ENCODE measurements at places on chromosomes 1 and 21.

DNA sequence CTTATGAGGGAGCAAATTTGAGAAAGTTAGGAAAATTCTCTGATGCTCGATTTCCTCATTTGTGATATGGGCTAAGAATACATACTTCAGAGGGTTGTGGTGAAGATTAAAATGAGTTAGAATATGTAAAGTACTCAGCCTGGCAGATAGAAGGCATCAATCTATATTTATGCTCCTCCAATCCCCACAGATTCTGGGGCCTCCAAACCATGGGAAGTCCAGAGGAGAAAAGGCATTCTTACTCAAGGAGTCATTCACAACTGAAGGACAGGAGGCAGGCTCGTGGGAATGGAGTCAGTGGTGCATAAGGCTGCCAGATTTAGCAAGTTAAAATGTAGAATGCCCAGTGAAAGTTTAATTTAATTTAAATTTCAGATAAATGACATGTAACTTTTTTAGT, 330.0 kb upstream of the POU3F1 start:
- DNase-seq: no peak

DNA sequence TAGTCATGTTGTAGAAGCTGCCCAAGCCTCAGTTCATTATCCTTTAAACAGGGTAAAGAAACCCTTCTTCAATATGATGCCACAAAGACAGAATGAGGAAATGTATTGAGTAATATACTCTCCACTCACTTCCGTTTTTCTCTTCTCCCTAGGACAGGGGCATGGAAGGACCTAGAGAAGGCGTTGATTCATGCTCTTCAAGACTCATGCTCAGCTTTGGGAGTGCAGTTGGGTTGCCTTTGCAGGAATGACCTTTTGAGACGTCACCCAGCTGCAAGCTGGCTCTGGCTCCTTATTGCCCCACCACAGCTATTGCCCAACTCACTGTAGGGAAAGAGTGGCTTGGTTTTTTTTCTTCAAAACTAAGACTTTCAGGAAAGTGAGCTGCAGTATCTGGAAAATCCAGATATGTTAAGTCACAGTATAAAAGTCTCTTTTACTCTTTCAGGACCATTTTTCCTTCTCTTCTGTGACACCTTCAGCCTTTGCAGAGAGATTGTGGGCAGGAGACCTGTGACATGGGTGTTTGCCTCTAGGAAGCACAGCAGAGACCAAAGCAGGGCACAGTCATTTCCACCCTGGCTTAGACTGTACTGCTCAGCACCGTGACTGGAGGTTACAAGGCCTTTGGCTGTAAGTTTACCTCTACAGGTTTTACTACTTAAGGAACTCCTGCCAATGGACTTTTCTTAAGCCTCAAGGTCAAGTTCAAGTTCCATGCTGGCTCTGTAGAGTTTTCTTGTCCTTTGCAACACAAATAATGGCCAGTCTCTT, 39.5 kb downstream of the XCL2 start:
- DNase-seq: no peak

DNA sequence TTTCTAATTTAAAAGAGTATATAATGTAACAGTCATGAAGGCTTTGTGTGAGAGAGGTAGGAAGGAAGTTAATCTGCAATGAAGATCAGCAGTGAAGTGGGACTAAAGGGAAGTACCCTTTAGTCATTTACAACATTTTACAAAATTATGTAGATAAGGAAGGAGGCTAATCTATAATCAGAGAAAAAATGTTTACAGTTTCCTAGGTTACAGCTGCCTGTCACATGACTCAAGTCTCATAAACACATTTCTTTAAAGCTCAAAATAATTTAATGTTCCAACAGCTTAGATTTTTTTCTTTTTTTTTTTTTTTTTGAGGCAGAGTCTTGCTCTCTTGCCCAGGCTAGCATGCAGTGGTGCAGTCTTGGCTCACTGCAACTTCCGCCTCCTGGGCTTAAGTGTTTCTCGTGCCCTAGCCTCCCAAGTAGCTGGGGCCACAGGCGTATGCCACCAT, 26.2 kb upstream of the CAP1 start:
- no peak for DNase-seq

DNA sequence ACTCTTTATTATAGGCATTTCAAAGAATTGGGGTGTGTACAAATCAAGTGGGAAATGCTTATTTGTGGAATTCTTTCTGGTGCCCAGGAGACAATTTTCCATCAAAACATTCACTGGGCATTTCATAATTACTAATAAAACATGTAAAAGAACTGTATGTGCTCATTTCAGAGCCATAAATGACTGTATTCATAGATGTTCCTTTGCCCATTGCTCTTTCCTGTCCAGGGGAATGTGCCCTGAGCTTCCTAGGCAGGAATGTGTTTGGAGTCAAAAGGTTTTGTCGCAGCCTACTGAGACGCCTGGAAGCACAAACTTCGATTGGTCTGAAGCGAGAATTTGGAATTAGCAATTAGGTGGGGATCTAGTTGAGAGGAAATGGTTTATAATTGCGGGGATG, 43.7 kb upstream of the EXOSC10 start:
- DNase-seq: no peak

DNA sequence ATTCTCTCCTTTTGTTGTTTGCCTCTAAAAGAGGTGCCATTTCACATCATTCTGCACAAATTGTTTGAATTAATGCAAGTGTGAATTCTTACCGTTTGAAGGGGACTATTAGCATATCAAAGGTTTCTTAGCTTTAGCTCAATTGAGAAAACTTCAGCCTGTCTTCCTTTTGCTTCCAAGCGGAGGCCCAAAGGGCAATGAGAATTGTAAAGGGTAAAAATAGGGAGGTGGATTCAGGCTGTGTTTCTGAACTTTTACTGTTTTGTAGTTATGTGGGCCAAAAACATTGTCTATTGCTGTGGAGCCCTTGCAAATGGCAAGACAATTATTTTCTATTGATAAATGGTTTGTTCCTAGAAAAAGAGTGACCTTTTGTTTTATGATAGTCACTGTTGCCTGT, 3.6 kb downstream of the ADGRL2 start:
- no peak for DNase-seq

DNA sequence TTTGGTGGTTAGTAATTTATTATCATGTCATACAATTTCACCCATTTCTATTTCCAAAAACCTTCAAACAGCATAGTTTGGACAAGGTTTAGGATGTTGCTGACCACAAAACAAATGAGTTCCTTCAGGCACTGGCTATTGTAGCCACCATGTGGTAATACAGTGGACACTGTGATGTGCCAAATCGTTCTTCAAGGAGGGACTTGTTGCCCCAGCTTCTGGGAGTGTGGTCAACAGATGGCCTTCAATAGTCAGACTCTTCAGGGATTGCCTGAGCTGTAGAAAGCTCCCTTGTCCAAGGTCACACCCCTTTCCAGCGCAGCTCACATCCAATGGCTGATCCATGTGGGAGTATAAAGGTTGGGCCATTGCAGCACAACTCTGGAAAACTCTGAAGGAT, 2.6 kb downstream of the PDE4B start:
- DNase-seq: no peak

GRCh38 chr1:3215198-3216014, 146.4 kb downstream of the PRDM16 start:
- DNase-seq: no peak

DNA sequence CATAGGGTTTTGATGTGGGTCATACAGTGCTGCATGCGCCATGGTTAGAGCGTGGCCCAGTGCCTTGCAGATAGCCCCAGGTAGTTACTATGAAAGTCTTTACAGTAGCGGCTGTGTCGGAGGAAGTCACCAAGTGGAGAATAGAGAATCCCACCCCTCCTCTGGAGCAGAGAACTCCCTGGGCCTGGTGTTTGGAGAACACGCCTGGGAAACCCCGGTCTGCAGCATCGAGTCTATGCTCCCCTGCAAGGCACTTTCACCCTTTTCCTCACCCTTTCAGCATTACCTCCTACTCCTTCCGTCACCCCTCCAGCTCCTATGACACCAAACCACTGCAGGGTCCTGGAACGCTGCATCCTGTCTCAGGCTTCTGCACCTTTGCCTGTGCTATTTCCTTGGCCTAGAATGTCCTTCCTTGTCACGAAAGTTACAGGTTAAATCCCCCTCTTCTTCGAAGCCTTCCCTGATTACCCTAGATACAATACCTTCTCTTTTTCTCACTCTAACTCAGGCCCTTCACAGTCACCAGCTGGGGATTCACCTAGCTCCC, 2.7 kb upstream of the SLC1A7 start:
- no peak for DNase-seq

DNA sequence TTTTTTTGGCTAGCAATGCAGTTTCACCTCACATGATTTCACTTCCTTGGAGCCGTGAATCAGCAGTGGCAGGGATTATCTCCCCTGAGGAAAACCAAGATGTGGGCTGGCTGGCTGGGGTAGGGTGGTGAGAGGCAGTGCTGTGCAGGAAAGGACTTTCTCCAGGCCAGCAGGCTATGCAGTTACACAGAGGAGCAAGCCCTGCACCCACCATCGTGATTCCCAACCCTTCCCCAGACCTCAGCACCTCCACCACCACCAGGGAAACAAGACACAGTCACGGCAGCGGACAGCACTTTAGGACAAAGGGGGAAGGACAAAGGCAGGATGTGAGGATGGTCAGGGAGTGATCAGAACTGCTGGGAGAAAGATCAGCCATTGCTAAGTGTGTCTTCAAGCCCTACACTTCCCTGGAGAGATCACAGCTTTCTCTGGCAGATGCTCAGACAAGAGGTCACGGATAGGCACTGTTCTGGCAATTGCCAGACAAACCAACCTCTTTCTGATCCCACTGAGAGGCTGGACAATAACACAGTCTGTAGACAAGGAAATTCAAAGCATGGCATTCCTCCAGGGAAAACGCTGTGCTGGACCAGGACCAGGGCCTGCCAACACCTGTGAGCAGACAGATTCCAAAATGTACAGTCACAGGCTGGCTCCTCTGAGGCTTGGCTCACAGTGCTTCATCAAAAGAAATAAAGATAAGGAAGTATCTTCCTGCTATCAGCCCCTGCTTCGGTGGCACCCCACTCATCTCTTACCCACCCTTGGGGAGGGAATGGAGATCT, 509.4 kb downstream of the SMYD3 start:
- DNase-seq: no peak

DNA sequence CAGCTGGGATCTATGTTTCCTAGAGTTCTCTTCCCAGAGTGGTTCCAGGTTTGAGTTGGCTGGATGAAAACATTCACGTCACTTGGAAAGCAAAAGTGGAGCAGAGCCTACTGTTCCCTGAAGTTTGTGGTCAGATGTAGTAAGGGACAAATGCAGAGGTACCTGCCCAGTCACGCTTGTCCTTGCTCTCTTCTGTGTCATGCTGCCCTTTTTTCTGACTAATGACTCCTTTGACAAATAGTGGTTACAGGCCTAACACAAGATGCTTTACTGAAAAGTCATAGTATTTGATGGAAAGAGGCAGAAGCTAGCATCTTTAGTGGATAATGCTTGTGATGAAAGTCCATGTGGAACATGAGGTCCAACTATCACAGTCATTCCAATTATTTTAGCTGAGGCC, 881.4 kb upstream of the B3GALT2 start:
- no peak for DNase-seq

GRCh38 chr1:177847843-177848242, 122.0 kb downstream of the SEC16B start:
- DNase-seq: no peak

GRCh38 chr1:170741678-170742077, 77.7 kb downstream of the PRRX1 start:
- DNase-seq: no peak

- DNase-seq: no peak
These were observed 19.9 kb downstream of the FBXO28 start for GRCh38 chr1:224133741-224134299.

- DNase-seq: no peak
These were observed 3.2 kb upstream of the RWDD3 start for GRCh38 chr1:95230768-95231191.

DNA sequence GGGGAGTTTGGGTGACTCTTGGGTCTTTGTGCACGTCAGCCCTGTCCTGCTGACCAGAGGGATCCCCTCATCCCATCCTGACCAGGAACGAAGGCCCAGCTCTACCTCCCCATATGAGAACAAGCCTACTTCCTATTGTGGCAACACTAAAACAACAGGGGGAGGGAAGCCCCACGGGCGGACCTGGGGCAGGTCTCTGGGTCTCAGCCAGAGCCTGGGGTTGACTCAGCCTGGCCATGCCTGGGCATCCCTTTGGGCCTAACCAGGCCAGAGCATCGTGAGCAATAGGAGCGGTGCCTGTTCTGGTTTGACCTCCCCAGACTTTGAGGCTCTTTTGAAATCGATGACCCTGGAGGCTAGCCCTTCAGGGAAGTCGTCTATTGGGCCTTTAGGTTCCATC, 16.8 kb downstream of the RPS6KA1 start:
- DNase-seq: no peak

DNA sequence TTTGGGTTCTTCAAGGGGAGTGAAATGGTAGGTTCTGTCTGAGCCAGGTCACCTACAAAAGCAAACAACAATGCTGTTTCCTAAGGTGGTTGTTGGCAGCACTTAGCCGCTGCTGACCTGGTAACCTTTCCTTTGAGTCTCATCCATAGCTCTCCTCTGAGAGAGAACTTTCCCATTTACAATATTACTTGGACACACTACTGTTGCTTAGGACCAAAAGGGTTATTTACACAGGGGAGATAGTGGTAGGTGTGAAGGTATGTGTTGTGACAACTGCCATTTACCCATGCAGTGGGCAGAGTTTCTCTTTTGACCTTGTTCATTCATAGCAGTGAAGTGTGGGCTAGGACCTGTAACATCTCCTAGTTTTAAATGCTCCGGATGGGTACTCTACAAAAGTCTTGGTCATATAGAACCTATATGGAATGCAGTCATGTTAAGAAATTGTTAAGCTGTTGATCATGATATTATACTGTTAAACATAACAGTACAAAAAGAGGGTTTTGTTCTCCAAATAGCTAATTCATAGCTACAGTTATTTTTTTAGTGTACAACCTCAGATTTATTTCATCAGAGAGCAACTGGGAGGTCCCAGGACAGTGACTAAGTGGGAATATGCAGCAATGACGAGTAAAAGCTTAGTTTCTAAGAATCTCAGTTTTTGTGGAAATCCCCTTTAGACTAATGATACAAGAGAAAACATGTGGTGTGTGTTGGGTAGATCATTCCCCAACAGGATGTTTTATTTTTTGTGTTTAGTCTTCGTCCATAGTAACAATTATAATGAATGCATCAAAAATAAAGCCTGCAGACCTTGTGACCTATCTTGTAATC, 219.7 kb downstream of the NFIA start:
- no peak for DNase-seq
